Stimulated activated CD8-positive, alpha-beta memory T cell treated with anti-CD3 and anti-CD28 coated beads, Interleukin-7, amount 100 ng/mL, for 48 hours (primary cell): ENCODE measurements at places on chromosomes 6 and 20.

GRCh38 chr20:39654171-39654570 lies 692.0 kb downstream of the DHX35 start:
- no peak for DNase-seq

DNA sequence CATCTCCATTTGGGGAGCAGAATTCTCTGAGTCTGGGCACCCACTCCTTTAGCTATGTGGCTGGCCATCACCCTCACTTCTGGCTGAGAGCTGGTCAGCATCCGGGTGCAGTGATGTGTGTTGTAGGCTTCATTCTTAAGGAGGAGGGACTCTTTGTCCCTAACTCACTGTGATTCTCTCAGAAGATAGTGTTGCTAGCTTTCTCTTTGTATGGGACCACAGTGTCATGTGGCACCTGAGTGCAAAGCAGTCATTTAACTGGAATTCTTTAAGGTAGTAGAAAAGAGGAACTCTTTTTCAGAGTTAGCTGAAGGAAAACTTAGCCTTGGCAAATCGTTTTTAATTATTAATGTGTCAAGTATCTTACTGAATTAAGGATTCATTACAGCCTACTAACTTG lies 165.9 kb downstream of the JARID2 start:
- DNase-seq: no peak

GRCh38 chr20:45444050-45444449 lies 25.5 kb upstream of the WFDC2 start:
- no peak for DNase-seq

- DNase-seq: no peak
Measured at GRCh38 chr6:54878718-54879117, 32.1 kb downstream of the FAM83B start.

DNA sequence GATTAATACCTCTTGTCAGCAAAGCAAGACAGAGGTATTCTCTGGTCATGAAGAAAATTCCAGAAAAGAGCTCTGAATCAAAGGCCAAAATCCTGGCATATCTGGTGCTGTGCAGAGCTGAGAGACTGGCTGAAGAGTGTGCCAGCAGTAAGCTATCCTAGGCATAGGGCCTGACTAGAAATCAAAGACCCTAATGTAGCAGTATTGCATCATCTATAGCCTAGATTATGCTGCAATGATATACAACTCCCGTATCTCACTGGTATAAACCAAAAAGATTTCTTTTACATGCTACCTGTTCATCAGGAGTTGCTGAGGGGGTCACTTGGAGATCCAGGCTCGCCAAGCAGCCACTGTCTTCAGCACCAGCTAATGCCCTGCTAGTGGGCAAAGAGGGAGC lies 30.9 kb upstream of the TRIM39 start:
- DNase-seq: no peak

GRCh38 chr20:62232194-62232593 lies 6.1 kb upstream of the OSBPL2 start:
- no peak for DNase-seq

DNA sequence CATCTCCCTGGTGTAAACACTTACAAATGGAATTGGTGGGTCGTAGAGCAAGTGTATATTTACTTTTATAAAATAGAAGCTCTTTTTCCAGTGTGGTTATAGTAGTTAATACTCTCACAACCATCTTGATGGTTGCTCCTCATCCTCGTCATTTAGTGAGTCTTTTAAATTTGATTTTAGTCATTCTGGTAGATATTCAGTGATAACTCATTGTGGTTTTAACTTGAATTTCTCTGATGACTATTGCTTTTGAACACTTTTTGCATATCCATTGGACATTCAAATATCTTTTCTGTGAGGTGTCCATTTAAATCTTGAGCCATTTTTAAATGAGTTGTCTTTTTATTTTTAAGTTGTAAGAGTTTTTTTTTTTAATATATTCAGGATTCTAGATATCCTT lies 189.2 kb upstream of the PHACTR1 start:
- no peak for DNase-seq
